ENCODE measurements at places on chromosomes 7 and 10. TPM values are rescaled to one million over a fixed set of nuclear protein-coding genes. Genes with fewer than 3 reads are reported as not detected.

Gene CDK14
- 33.9 TPM for total RNA-seq

Gene MBL2
- total RNA-seq: not detected

Gene HOXA13
- 0.44 TPM for total RNA-seq

Gene TMEM236
- total RNA-seq: 1.9 TPM

Gene NUTM2D
- total RNA-seq: 9.0 TPM

Gene OR2A2
- not detected for total RNA-seq

Gene PPP1R9A
- total RNA-seq: 25.7 TPM

Gene AKR1D1
- not detected for total RNA-seq

Gene ZNF438
- 9.9 TPM for total RNA-seq

Gene GDF2
- not detected for total RNA-seq

Gene RBP3
- not detected for total RNA-seq

Gene ANKRD61
- total RNA-seq: 0.19 TPM

Gene OR9A2
- total RNA-seq: not detected

Gene MYL10
- total RNA-seq: not detected

Gene GSAP
- 29.4 TPM for total RNA-seq

Gene RASA4B
- total RNA-seq: 22.5 TPM

Gene LIPN
- total RNA-seq: 0.41 TPM

Gene RPP30
- 26.5 TPM for total RNA-seq

Gene GATA3
- total RNA-seq: 23.5 TPM

Gene PRSS37
- total RNA-seq: not detected

Gene CDNF
- 2.1 TPM for total RNA-seq

Gene LRRC17
- 4.0 TPM for total RNA-seq

Gene KCNIP2
- 3.4 TPM for total RNA-seq

Gene FGFR2
- 59.4 TPM for total RNA-seq

Gene TSC22D4
- total RNA-seq: 61.5 TPM

Gene PALS2
- 35.6 TPM for total RNA-seq

Gene RAMP3
- total RNA-seq: 82.6 TPM

Gene FXYD4
- total RNA-seq: 109 TPM

Gene RTKN2
- total RNA-seq: 1.6 TPM

Gene DHTKD1
- total RNA-seq: 28.0 TPM

Gene SORCS3
- total RNA-seq: 1.1 TPM

Gene SPDYE2B
- not detected for total RNA-seq

Gene GIMAP1
- total RNA-seq: 10.2 TPM

Gene HOXA7
- 31.3 TPM for total RNA-seq

Gene PON1
- total RNA-seq: not detected

Gene TSPAN13
- total RNA-seq: 23.8 TPM

Gene PNPLA8
- total RNA-seq: 33.9 TPM

Gene KNDC1
- total RNA-seq: 8.7 TPM
